ENCODE measurements at places on chromosomes 16 and 17.

- no peak for DNase-seq
These were observed 4.0 kb downstream of the RNASEK start for GRCh38 chr17:7016418-7016817.

GRCh38 chr16:78240459-78241222 is 141.2 kb downstream of the WWOX start:
- no peak for DNase-seq

GRCh38 chr16:28839004-28839639 is 7.0 kb downstream of the TUFM start:
- DNase-seq, result no peak

DNA sequence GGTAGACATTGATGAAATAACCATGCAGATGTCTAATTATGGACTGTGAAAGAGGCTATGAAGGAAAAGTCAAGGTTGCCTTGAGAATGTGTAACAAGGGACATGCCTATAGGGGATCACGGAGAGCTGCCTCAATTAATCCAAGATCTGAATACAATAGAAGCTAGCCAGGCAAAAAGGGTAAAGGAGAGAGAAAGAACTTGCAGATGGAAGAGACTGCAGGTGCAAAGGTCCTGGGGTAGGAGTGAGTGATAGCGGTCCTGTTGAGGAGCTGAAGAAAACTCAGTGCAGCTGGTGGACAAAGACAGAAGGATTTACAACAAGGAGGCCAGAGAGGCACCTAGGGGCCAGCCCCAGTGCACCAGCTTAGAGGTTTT is 15.9 kb upstream of the TNS4 start:
- no peak for DNase-seq

DNA sequence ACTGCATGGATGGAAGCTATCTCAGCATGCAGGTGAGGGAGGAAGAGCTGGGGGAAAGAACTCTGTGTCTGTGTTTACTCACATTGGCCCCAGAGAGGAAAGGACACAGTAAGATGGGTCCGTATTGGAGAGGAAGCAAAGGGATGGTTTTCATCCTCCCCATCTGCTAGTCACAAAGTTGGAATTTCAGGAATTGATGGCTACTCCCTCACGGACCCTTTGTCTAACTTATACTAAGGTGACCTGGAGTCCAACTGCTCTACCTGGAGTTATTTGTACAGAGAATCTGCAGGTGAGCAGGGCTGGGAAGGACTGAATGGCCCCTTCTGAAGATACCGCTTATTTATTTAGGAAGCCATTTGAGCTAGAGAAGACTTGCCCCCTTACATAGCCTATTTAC is 55.1 kb downstream of the WNT3 start:
- no peak for DNase-seq

DNA sequence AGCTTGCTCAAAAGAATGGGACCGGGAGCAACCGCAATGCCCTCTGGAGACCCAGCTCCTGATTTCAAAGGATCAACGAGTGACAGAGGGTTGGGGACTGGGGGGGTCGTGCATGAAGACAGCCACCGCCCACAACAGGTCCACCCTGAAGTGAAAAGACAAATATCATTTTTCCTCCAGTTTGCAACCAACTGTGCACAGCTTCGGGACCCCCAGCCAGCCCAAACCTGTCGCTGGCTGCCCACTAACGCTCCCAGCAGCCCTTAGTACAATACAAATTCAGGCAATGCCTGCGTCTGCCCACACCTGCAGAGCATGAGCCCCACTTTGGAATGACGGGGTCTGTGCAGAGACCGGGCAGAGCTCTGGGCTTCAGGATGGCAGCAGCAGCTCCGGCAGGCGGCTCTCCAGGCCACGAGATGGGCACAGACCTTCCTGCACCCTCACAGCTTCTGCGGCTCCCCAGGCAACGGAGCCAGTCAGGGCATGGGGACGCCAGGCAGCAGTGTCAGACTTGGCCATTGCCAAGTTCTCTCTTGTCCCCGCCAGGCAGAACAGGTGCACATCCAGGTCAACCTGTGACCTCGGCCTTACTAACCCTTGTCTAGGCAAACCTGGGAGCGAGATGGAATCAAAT is 60.1 kb downstream of the TBC1D16 start:
- no peak for DNase-seq

DNA sequence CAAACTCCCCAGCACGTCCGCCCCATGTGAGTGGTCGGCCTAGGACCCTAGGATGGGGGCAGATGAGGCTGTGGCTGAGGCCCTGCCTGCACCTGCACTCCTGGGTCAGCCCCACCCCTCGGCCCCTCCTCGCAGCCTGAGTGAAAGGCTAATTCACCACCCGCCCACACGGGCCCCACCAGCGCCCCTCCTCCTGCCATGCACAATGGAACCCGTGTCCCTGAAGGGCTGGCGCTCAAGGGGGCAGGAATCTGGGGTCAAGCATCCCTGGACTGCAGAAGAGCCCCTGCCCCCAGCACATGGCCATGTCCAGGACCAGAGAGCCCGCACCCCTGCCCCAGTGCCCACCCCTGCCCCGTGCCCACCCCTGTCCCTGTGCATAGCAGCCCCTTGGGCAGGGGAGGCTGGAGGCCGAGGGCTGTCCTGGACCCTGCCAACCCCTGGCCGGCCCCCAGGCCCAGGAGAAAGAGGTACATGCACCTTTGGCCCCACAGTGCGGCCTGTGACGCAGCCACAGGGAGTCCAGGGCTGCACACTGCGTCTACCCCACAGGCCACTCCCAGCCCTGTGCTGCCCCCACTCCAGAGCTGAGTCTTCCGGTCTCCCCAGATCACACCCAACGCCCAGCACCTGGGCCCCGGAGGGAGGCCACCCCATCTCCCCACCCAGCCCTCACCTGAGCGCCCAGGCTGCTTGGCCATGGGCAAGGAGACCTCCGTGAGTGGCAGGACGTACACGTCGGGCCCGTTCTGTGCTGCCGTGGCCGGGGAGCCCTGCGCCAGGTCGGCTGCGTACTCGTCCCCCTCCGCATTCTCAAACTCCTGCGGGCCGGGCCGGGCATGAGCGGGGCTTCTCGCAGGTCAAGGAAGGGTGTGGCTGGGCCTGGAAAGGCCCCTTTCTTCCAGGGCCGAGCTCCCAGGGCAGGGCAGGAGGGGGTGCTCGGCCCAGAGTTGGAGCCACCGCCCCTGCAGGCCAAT is 34.6 kb upstream of the PVALEF start:
- DNase-seq, result no peak

DNA sequence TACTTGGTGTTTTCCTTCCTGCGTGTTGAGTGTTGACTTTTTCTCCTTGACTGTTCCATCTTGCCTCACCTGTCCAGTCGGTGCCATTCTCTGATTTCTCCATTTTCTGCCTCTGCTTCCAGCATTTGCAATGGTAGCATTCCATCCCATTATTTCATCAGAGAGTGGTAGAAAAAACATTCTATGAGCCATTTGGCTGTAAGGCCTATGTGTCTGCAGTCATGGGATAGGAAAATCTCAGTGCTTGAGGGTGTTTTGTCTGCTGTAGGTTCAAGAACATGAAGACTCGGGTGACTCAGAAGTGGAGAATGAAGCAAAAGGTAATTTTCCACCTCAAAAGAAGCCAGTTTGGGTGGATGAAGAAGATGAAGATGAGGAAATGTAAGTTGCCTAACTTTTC is 2.7 kb downstream of the UTP18 start:
- no peak for DNase-seq

Data from GF-D8 (cell line).